A549 (cell line): ENCODE measurements at places on chromosomes 1 and 21.

GRCh38 chr1:27588256-27589232, 15.4 kb downstream of the AHDC1 start:
- DNase-seq, result no peak

GRCh38 chr1:3814065-3814464, 17.8 kb upstream of the LRRC47 start:
- no peak for DNase-seq

GRCh38 chr1:83547901-83548300, 451.0 kb downstream of the TTLL7 start:
- DNase-seq, result no peak

- peak; percentile 25 for DNase-seq
Measured at GRCh38 chr1:60573726-60574409, 500.3 kb upstream of the C1orf87 start.

- no peak for DNase-seq
Measured at GRCh38 chr1:70809069-70809468, 238.5 kb downstream of the PTGER3 start.

GRCh38 chr21:35611708-35612132, 448.6 kb downstream of the SETD4 start:
- DNase-seq, result no peak

DNA sequence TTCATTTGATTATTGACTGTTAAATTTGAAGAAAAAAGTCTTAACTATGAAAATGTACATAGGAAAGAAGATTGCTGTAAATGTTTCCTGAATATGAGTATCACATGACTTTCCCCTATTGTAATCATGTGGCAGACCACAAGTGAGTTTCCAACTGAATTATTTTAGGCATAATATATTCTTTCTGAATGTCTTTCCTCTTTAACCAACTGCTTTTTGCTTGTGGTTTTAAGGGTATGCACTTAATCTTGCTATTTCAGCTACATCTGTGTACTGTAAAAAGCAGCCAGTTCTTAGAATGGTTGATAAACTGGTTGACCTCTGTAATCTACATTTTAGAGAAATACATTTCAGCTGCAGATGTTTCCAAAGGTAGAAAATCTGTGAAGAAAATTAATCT, 400.7 kb downstream of the NEGR1 start:
- no peak for DNase-seq

DNA sequence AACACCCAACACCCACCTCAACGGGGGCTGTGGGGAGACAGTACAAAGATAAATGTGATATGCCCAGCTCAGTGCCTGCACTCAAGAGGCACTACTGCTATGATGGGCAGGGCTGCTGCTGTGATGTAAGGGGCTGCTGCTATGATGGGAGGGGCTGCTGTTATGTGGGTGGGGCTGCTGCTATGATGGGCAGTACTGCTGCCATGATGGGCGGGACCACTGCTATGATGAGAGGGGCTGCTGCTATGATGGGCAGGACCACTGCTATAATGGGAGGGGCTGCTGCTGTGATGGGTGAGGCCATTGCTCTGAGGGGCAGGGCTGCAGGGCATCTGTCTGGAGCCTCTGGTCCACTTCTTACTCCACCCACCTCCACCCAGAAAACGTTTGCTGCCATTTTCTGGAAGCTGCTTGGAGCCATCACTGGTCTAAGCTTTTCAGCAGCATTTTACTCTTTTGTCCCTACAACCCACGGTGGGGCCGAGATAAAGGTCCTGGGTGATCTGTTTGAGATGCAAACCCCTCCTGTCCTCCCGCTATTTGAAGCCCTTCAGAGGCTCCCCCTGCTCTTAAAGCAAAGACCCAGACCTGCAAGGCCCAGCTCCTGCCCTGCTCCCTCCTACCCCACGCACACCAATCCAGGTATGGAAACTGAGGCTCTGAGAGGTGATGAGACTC, 656.9 kb downstream of the PTPRU start:
- DNase-seq, result no peak

GRCh38 chr1:98045211-98045766, 124.5 kb upstream of the DPYD start:
- peak; percentile 31 for DNase-seq

- DNase-seq, result no peak
Measured at GRCh38 chr1:66833112-66833511, 32.0 kb upstream of the INSL5 start.

GRCh38 chr21:45467221-45467779, 62.3 kb downstream of the COL18A1 start:
- DNase-seq, result no peak

GRCh38 chr1:11881749-11882441, 23.1 kb upstream of the NPPB start:
- no peak for DNase-seq

DNA sequence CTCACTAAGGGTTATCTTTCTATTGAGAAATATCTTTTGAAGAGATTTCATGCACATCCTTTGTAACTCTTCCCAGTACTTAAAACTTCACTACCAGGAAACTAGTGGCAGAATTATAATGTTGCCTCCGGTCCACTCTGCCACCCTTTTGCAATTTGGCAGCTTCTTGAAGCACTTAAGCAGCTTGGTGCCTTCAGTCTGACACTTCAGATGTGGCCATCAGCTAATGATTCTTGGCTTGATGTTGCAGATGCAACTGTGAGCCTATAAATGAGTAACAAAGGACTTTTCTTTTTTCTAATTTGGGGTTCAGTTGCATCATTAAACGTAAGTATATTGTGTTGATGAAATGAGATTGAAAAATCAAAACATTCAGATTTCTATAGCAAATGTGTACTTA, 187.5 kb upstream of the C21orf91 start:
- no peak for DNase-seq
